ENCODE measurements at places on chromosomes 5 and 9.

DNA sequence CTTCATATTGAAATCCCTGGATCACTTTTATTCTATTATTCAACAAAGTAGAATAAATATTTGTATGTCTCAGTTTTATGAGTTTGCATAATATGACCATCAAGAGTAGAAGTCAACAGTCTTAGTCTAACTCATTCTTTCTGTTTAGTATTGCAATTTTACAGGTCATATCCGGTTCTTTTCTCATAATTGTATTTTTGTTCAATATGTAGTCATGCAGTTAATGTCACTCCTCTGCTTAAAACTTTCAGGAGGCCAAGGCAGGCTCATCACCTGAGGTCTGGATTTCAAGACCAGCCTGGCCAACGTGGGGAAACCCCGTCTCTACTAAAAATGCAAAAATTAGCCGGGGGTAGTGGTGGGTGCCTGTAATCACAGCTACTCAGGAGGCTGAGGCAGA lies 148.4 kb upstream of the TRPM3 start:
- no peak overlapping the region for H3K4me3 ChIP-seq
- peaks cover 8% of the 10 kb centered on the region for H3K27me3 ChIP-seq
- no peaks in the 10 kb centered on the region for H3K36me3 ChIP-seq
- no peaks in the 10 kb centered on the region for H3K4me1 ChIP-seq
- H3K27ac ChIP-seq: no peak overlapping the region

GRCh38 chr5:102307232-102307631 lies 11.1 kb upstream of the SLCO4C1 start:
- H3K4me3 ChIP-seq: no peak overlapping the region
- no peak for DNase-seq
- no peaks in the 10 kb centered on the region for H3K27me3 ChIP-seq
- H3K36me3 ChIP-seq: no peaks in the 10 kb centered on the region
- no peaks in the 10 kb centered on the region for H3K4me1 ChIP-seq
- H3K27ac ChIP-seq: no peak overlapping the region

DNA sequence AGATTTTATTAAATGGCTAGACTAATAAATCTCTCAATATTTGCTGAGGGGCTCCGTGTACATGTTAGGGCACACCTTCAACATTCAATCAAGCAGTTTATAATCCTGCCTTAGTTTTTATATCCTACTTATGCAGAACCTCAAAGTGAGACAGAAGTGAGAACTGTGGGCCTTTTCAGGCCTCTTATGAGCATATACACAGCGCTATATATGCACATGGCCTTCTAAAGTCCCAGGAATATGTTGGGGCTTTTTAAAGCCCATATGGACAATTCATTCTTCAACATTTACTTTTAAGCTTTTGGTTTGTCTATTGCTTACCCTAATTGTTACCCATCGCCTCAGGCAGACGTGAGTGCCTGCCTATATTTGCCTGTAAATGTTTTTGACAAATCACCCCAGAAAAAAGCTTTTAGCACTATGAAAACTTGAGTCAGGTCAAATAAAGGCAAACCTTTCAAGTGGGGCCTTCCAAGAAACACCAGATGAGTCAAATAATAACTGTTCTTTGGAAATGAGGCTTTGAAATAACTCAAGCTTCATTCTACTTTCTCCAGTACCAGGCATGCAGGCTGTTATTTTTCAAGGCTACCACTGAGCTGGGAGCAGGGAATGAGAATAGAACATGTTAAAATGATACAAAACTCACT lies 58.2 kb downstream of the ESM1 start:
- no peaks in the 10 kb centered on the region for H3K4me1 ChIP-seq
- no peak overlapping the region for H3K27ac ChIP-seq
- H3K36me3 ChIP-seq: no peaks in the 10 kb centered on the region
- H3K27me3 ChIP-seq: no peaks in the 10 kb centered on the region
- no peak overlapping the region for H3K4me3 ChIP-seq

DNA sequence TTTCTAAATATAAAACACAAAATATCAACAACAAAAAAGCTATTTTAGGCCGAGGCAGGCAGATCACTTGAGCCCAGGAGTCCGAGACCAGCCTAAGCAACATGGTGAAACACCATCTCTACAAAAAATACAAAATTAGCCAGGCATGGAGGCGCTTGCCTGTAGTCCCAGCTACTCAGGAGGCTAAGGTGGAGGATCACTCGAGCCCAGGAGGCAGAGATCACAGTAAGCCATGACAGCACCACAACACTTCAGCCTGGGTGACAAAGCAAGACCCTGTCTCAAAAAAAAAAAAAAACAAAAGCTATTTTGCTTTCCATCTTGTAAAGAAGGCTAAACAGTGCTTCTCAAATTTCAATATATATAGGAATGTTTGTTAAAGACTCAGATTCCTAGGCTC lies 11.3 kb downstream of the C5orf15 start:
- H3K27ac ChIP-seq: peak overlapping the region; percentile 39
- H3K36me3 ChIP-seq: peaks cover 49% of the 10 kb centered on the region
- H3K4me3 ChIP-seq: no peak overlapping the region
- DNase-seq: no peak
- no peaks in the 10 kb centered on the region for H3K27me3 ChIP-seq

- H3K27ac ChIP-seq: no peak overlapping the region
- H3K4me3 ChIP-seq: no peak overlapping the region
- H3K36me3 ChIP-seq: peaks cover 23% of the 10 kb centered on the region
- H3K4me1 ChIP-seq: peaks cover 20% of the 10 kb centered on the region
- no peaks in the 10 kb centered on the region for H3K27me3 ChIP-seq
Measured at GRCh38 chr9:33867747-33868439, 50.9 kb downstream of the UBE2R2 start.

DNA sequence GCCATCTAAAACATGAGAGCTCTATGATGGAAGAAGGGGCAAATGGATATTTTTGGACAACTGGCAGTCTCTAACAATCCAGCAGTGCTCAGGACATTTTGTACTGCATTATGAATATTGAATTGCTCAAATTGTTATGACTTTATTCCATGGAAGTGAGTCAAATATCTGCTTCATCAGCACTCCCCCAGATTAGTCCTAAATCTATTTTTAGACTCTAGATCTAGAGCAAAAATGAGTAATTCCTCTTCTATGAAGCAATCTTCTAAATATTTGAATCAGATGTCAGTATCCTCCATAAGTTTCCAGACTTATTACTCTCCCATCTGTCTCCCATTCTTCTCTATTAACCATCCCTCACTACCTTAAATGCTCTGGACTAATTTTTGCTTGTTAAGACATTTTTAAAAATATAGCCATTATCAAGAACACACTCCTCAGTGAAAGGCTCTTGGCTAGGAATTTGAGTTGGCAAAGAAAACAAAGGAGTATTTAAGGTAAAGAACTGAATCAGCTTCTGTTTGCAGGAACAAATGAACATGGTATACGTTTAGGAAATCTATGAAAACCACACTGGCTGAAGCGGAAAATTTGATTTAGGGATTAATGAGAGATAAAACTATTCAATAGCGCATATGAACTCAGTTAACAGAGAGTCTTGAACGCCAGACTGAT lies 300.9 kb downstream of the MCTP1 start:
- DNase-seq: no peak
- H3K36me3 ChIP-seq: no peaks in the 10 kb centered on the region
- no peak overlapping the region for H3K27ac ChIP-seq
- H3K4me3 ChIP-seq: no peak overlapping the region

- no peak overlapping the region for H3K27ac ChIP-seq
- no peaks in the 10 kb centered on the region for H3K36me3 ChIP-seq
- H3K4me1 ChIP-seq: peaks cover 8% of the 10 kb centered on the region
- H3K27me3 ChIP-seq: no peaks in the 10 kb centered on the region
- DNase-seq: no peak
Measured at GRCh38 chr9:127202461-127203169, 62.0 kb upstream of the GARNL3 start.

GRCh38 chr5:125310749-125311148 lies 564.3 kb upstream of the ZNF608 start:
- no peak overlapping the region for H3K27ac ChIP-seq
- no peak overlapping the region for H3K4me3 ChIP-seq
- no peaks in the 10 kb centered on the region for H3K4me1 ChIP-seq

DNA sequence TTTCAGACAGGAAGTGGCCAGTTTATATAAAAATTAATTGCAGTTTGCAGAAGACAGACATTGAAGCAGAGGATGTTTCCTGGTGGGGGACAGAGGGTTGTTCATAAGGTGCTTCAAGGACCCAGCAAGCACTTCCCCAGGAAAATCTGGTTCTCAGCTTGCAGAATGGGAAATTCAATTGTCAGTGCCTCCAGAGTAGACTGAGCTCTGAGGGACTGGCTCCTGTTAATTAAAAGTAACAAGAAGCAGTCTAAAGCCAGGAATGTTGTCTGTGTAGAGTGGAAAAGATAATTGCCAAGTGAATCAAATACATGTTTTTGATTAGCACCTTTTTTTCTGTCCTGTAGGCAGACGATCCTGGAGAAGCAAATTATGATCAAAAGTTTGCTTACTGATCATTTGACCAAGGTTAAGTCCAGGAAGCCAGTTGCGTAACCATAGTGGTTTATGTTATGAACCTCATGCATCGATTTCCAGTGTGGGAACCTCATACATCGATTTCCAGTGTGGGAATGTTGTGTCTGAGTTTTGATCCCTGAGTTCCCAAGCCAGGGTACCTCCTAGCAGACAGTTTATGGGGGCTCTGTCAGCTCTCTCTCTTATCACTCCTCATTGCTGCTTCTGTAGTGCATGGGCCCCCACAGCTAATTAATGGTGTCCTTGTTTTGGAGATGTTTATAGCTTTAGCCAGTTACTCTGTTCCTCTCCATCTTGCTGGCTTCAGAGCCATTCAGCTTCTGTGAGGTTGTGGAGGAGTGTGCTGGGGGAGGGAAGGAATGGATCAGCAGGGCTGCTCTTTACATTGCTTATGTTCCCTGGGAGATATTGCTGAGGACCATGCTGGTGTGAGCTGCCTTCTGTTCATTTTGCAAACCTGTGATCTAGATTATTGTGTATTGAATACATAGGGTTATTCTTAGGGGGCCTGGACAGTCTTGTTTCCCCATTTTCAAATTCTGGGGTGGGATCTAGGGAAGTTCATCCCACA lies 17.1 kb downstream of the MSANTD3 start:
- H3K27ac ChIP-seq: no peak overlapping the region
- H3K4me3 ChIP-seq: no peak overlapping the region
- H3K27me3 ChIP-seq: no peaks in the 10 kb centered on the region
- peaks cover 29% of the 10 kb centered on the region for H3K36me3 ChIP-seq
- H3K4me1 ChIP-seq: peaks cover 3% of the 10 kb centered on the region

GRCh38 chr9:108676355-108676754 lies 179.4 kb downstream of the ACTL7B start:
- no peak overlapping the region for H3K4me3 ChIP-seq
- no peaks in the 10 kb centered on the region for H3K36me3 ChIP-seq
- no peaks in the 10 kb centered on the region for H3K4me1 ChIP-seq
- no peak for DNase-seq
- no peaks in the 10 kb centered on the region for H3K27me3 ChIP-seq
